ENCODE measurements at places on chromosomes 1 and 21.

- no peak for DNase-seq
Measured at GRCh38 chr1:33297911-33298622, 22.8 kb downstream of the A3GALT2 start.

DNA sequence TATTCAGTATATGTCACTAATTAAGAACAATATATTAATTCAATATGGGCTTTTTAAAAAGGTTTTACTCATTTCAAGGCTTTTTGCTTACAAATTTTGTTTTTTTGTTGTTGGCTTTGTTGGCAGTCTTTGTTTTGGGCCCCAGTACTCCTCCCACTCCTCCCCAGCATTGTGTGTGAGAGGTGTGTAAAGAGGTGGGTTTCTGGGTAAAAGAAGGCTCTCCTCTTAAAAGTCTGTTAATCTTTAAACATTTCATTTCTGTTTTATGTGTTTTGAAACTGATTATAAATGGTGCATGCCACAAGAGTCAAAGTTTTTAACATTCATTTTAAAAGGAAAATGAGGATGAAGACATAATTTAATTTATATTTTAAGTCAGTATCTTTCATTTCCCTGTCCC lies 79.6 kb downstream of the SASS6 start:
- DNase-seq, result no peak

DNA sequence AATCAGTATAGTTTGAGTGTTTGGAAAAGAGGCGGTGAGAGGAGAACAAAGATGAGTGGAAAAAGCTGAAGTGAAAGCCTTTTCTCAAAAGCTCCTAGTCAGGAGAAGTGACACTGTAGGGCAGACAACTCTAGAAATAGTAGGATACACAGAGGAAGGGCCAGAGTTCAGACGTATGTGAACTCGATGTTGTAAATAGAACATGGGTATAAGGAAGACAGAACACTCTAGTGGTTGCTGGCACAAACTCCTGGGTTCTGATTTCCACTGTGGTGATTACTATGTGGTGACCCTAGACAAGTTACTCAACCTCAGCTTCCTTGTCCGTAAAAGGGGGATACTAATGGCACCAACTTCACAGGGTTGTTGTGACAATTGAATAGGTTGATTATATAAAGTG lies 30.2 kb upstream of the MGST3 start:
- DNase-seq, result no peak

- DNase-seq, result no peak
Measured at GRCh38 chr1:247447162-247447909, 10.6 kb downstream of the OR2B11 start.

DNA sequence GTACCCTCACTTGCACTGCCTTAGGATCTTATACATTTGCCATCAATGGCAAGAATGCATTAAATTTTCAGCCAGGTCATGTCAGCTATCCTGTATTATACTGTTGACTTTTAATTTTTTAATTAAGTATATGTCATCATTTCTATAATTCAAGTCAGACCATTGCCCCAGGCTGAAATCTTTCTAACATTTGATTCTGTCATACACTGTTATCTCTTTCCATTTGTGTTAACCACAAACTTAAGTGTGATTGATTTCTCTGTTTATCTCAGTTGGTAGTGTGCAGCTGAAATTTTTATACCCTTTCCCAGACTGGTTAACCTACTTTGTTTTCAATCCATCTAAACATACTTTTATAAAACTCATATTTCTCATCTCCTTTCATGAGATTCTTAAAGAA lies 153.3 kb downstream of the ZP4 start:
- no peak for DNase-seq

DNA sequence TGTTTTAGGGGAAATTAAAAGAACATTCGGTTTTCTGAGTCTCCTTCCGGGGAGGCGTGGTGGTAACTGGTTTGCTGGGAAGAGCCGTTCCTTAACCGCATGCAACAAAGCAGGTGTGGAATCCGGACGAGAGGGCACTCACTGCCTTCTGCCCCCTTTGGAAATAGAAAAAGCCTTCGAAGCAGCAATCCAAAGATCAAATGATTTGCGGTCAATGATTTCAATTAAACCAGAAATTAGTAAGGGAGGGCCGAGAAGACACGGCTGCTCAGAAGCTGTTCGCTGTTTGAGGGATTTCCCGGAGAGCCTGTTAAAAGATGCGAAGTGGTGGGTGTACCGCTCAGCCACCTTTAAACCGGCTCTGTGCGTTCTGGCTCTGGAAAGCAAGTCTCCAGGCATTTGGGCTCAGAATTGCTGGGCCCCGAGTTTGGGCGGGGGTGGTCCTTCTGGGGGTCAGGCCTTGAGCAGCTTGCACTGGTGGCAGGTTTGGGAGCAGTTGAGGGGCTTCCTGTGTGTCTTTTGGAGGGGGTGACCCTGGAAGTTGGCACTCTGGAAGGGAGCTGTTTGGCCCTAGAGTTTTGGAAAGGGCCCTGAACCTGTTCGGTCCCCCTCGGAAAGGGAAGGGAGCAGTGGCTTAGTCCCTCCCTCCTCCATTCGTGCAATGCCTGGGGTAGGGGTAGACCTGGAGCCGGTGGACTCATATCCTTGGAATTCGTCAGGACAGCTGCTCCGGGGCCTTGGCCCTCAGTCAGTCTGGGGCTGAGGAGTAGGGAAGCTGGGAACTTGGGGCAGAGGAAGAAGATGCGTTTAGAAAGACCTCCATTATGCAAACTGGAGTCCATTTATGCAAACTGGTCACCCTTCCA lies 3.1 kb downstream of the SIM2 start:
- no peak for DNase-seq

GRCh38 chr1:59480188-59480888 lies 183.4 kb downstream of the FGGY start:
- no peak for DNase-seq

DNA sequence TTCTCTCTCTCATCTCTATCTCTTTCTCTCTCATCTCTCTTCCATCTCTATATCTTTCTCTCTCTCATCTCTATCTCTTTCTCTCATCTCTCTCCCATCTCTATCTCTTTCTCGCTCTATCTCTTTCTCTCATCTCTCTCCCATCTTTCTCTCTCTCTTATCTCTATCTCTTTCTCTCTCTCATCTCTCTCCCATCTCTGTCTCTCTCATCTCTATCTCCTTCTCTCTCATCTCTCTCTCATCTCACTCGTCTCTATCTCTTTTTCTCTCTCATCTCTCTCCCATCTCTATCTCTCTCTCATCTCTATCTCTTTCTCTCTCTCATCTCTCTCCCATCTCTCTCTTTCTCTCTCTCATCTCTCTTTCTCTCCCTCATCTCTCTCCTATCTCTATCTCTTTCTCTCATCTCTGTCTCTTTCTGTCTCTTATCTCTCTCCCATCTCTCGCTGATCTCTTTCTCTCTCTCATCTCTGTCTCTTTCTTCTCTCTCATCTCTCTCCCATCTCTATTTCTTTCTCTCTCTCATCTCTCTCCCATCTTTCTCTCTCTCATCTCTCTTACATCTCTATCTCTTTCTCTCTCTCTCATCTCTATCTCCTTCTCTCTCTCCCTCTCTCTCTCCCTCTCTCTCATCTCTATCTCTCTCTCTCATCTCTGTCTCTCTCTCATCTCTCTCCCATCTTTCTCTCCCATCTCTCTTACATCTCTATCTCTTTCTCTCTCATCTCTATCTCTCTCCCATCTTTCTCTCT lies 388.7 kb downstream of the NPHP4 start:
- DNase-seq, result no peak

DNA sequence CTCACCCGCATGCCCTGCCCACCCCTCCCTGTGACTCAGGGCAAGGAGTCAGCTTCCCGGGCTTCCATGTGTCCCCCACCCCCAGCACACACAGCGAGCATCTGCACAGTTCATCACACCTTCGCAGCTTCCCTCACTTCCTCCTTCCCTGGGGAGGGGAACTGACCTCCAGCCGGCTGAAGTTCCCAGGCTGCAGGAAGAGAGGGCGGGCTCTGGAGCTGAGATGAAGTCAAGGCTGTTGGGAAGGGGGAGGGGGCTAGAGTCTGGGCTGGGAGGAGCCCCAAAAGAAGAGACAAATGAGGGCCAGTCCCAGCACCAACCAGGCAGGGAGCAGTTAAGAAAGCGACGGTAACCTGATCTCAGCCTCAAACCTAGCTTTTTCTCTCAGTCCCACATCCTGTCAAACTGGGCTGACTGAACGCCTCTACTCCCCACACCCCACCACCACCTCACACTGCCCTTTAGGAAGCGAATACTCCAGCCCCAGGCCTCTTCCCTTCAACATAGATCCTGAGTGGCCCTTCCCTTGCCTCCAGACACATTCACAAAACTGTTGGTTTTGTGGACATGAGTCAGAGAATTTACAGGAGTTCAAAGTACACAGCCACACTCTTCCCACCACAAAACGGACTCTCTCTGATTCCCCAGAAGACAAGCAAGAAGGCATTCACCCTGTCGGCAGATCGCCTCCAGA lies 1.8 kb downstream of the RHOC start:
- DNase-seq, result peak; percentile 97

DNA sequence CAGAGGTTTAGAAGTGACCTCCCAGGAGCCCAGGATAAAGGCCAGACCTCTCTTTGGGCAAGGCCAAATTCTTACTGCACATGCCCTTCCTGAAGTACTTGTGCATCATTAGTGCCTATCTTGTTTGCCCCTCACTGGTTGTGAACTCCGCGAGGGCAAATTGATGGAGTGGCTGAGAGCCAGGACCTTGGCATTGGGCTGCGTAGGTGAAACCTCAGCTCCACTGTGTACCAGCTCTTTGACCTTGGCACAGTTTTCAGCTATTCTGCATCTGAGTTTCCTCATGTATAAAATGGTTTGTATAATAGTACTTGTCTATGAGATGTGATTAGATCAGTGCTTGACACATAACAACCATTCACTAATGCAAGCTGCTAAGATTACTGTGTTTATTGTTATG lies 11.5 kb downstream of the OTUD3 start:
- DNase-seq, result no peak

DNA sequence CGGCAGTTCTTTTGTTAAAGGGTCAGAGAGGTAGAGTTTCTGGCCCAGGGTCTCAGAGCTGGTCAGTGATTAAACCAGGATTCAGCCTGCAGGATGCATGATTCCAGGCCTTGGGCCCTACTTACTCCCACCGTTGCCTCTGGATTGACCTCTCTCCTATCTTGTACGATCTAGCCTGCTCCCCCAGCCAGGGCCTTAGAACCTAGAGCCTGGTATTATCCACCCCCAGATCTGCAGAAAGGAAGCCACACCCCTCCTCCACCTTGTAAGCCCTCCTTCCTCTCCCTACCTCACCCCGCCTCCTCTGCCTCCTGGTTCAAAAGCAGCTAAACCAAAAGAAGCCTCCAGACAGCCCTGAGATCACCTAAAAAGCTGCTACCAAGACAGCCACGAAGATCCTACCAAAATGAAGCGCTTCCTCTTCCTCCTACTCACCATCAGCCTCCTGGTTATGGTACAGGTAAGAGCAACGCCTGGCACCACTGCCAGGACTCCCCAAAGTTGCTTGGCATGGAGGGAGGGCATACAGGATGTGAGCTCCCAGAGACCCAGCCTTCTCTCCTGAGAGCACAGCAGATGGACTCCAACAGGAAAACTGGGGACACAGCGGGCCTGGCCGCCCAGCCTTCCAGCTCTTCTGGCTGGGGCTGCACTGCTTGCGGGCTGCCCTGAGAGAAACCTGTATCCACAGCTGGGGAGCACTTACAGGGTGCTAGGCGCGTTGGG lies at the start of gene CD52:
CD52 (plus strand) TSS at position 347 of the 726 bp plus-strand sequence; CDS start at position 407, 60 bp downstream.
- no peak for DNase-seq

GRCh38 chr1:35554266-35555211 lies 2.7 kb downstream of the KIAA0319L start:
- no peak for DNase-seq

GRCh38 chr21:44773291-44773932 lies 28.2 kb downstream of the UBE2G2 start:
- DNase-seq, result no peak

- peak; percentile 10 for DNase-seq
Measured at GRCh38 chr1:202200112-202200548, 6.5 kb downstream of the LGR6 start.

DNA sequence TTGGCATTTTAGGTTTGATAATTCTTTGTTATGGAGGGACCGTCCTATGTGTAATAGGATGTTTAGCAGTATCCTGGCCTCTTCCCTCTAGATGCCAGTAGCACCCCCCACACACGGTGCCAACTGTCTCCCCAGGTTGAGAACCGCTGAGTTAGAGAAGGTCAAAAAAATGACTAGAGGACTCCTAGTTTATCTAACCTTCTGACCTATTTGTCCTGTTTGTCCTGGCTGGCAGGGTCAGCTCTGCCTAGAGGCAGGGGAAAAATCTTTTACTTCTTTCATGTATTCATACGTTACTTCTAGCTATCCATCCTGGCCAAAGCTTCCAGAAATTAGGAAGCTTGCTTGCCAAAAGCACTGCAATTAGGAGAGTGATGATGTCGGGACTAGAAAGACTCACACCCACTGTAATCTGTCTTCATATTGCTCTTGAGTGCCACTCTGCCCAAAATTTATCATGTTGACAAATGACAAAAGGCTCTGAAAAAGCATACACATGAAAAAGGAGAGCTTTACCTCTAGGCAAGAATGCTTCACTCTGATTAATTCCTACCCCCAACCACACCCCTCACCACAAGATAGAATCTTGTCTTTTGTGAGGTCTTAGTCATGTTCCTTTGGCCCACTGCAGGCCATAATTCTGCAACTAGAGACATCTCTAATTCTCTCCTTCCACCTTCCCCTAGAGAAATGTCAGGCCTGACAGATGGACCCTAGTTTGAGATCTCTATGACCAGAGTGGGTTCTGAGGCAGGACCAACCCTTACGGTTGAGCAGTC lies 14.4 kb upstream of the AKR1A1 start:
- no peak for DNase-seq

Measured in cardiac fibroblast (primary cell).